CD4-positive, alpha-beta T cell treated with Interleukin-12 subunit alpha and Interleukin-12 subunit beta, for 1 hour (primary cell): ENCODE measurements at places on chromosomes 6 and 20.

DNA sequence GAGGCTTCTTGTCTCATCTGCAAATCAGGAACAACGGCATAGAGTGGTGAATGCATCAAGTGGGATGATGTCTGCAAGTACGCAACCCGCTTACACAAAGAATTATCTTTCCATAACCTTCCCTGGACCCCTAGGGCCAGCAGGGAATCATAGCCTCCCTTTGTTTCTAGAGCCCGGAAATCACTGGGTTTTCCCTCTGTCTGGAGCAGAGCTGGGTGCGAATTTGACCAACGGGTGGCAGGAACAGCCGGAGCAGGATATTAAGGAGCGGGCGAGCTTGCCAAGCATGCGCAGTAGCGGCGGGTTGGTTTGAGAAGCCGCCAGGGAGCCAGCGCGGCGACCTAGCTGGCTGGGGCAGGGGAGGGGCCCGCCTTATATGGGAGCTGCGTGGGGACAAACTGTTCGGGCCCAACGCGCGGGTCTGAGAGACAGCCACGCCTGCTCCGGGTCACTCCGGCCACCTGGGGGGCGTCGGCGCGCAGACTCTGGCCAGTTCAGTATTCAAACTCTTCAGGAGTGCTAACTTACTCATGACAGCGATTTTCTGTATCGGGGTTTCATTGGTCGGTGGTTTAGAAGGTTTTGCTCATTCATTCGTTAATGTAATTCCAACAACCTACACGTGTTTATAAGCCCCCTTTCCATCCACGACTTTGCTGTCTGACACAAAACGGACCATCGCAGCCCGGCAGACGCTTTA lies 1.6 kb upstream of the KIF16B start:
- peak; percentile 86 for DNase-seq

GRCh38 chr6:158713469-158713868 lies 63.6 kb downstream of the SYTL3 start:
- no peak for DNase-seq

DNA sequence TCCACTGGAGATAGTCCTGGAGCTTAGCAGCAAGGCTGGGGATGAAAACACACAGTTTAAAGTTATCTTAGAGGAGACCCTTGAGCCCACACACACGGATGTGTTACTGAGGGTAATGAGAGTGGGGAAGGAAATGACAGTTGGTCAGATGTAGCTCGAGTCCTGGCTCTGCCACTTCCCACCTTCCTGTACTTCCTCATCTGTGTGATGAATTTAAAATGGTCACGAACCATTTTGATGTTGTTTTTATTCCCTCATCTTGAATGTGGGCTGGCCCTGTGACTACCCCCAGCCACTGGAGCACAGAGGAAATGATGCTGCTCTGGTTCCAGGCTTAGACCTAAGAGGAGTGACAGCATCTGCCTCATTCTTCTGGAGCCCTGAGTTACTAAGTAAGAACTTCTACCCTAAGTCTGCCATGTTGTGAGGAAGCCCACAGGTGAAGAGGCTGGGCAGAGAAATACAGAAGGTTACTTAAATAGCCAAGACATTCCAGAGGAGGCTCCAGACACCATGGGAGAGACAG lies 141.2 kb downstream of the NRN1 start:
- DNase-seq: peak; percentile 16

DNA sequence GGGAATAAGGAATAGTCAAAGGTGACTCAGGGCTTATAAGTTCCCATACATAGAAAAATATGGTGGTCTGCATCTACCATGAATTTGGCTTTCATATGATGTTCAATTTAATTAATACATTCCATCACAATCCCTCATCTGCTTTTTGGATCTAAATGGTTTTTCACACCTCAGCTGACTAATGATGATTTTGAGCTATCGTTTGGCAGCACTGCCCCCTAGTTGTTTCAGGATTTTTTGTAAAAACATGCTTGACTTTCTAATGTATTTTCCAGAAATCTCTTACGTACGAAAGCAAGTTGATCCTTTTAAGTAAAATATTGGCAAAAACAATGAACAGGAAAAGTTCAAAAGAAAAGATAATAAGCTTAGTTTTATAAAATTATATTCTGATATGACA lies 408.6 kb upstream of the ADGRB3 start:
- no peak for DNase-seq

DNA sequence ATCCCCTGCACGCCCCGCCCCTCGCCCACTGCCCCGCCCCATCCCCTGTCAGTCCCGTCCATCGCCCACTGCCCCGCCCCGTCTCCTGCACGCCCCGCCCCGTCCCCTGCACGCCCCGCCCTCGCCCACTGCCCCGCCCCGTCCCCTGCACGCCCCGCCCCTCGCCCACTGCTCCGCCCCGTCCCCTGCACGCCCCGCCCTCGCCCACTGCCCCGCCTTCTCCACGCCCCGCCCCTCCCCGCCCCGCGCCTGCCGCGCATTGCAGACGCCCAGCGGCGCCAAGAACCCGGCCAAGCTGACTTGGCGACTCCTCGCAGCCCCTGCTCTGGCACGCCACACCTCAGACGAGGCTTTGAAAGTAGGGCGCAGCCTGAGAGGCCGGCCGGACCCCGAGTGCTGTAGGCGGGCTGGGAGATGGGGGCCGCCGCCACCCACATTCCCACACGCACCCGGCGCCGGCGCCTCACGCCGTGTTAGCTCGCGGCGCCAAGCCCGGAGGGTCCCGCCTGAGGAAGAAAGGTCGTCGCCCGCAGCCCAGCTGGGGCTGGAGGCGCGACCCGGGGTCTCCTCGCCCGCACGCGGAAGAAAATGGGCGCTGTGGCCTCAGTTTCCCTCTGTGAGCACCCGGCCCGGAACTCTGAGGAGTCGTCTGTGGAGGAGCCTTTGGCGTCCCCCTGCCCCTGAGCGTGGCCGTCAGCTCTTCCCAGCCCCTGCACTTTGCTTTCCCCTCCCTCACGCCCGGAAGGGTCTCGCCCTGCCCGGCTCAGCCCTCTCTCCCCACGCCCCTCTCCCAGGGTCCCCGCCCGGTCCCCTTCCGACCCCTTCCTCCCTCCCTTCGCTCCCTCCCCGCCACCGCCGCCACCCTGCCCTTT lies at the start of gene RAD21L1:
Gene RAD21L1 (plus strand): TSS at position 262 of the 872 bp plus-strand sequence. CDS start 2,410 bp downstream, outside the sequence.
- peak; percentile 80 for DNase-seq

DNA sequence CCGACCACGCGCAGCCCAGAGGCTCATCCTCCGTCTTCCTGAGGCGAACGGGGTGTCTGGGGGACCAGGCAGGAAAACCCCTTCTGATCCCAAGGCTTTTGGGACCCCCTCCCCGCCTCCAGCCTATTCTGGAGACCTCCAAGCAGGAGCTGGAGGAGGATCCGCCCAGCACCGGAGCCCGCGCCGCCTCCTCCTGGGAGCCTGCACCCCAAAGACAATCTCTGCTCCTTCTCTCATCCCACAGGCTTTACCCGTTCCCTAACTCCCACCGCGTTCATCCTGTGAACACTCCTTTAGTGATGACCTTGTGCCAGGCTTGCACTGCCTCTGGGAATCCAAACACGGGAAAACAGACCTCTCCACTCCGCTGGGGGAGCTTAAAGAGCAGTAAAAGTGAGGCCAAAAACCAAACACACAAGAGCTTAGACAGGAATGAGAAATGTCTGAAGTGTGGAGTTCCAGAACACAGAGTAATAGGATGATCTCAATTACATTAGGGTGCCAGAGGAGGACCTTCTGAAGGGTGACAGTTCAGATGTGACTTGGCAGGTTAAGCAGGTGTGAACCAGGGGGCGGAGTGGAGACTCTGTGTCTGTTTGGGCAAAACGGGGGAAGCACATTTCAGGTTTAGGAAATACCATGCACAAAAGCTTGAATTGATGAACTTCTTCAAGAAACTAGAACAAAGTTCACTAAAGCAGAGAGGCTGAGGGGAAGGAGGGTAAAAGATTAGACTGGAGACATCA lies 7.6 kb downstream of the HLA-DRB5 start:
- DNase-seq: no peak

DNA sequence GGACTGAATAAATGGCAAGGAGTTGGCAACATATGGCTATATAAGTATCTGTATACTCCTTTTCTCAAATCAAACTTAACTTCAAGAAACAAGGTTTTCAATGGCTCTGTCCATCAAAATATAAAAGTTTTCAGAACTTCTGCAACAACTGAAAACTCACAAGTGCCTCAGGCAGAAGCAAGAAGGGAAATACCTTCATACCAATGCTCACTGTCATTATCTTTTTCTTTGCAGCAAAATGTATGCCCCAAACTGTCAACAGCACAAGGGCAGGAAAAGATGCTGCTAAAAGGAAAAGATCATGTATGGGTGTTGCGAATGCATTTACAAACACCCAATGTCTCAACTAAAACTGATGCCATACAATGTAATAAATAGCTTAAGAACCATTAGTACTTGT lies 45.9 kb downstream of the PTPRK start:
- DNase-seq: no peak

DNA sequence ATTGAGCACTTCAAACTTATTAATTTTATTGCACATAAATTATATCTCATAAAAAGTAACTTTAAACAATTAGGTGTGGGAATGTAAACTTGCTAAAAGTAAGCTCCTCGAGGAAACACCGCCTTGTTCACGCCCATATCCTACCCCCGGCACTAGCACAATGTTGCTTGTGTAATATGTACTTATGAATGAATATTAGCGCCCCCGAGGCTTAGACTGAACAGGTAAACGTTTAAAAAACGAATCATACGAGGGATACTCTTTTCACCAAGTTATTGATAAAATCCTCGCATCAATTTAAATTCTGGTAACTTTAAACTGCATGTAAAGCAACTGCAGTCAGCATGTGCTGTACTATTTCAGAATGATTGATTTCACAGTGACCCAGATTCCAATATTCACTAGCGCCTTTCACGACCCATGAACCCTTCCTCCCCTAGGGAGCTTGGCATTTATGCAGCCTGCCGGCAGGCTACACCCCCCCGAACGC lies 637 bp downstream of the TFB1M start:
- peak; percentile 27 for DNase-seq

GRCh38 chr20:50611128-50611810 lies 80.1 kb downstream of the RIPOR3 start:
- DNase-seq: no peak

GRCh38 chr6:13072686-13073347 lies 255.5 kb downstream of the TBC1D7 start:
- no peak for DNase-seq

DNA sequence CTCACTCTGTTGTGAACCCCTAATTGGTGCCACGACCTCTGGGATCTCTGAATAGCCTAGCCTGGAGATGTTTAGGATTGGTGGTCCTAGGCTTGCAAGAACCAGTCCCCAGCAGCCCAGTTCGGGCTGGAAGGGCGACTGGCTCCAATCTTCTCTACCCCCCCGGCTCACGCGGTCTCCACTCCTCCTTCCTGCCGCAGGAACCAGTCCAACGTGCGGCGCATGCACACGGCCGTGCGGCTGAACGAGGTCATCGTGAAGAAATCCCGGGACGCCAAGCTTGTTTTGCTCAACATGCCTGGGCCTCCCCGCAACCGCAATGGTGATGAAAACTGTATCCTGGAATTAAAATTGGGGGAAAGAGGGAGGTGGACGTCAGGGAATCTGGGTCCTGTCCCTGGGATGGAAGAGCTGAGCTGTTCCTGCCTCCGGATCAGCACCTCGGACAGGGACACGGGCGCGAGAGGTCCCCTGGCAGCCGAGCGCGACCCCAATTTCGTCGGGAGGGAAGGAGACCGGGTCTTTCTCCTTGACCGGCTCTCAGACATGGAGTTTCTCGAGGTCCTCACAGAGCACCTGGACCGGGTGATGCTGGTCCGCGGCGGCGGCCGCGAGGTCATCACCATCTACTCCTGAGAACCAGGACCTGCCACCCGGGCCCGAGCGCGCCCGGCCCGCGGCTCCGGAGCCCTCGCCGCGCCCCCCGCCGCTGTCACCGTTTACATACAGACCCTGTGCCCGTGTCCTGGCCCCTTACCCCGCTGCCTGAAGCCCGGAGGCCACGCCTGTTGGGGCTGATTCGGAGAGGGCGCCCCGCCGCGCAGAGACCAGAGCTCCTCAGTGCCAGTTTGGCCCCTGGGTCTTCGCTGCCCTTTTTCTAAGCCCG lies 28.2 kb downstream of the SLC12A5 start:
- DNase-seq: no peak

DNA sequence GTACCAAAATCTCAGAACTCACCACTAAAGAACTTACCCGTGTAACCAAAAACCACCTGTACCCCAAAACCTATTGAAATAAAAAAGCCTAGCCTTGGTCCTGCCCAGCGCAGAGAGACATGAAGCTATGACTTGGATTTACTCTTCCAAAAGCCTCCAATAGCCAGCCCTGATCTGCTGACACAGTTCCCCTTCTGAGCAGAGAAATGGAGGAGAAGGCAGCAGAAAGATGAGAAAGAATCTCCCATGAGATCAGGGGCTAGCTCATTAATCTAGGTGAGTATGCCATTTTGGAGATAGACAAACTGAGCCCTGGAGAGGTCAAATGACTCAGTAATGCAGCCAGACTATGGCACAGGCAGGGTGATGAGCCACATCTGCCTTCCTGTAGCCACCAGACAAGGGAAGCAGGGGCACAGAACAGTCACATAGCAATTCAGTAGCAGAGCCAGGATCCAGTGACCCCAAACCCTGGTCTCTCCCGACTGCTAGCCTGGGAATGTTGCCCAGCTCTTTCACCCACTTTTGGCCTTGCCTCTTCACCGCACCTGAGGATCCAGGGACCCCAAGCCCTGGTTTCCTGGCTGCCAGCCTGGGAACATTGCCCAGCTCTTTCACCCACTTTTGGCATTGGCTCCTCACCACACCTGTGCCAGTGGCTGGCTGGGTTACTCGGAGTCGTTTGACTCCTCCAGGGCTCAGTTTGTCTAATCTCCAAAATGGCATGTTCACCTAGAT lies 7.2 kb upstream of the SDCBP2 start:
- DNase-seq: no peak

DNA sequence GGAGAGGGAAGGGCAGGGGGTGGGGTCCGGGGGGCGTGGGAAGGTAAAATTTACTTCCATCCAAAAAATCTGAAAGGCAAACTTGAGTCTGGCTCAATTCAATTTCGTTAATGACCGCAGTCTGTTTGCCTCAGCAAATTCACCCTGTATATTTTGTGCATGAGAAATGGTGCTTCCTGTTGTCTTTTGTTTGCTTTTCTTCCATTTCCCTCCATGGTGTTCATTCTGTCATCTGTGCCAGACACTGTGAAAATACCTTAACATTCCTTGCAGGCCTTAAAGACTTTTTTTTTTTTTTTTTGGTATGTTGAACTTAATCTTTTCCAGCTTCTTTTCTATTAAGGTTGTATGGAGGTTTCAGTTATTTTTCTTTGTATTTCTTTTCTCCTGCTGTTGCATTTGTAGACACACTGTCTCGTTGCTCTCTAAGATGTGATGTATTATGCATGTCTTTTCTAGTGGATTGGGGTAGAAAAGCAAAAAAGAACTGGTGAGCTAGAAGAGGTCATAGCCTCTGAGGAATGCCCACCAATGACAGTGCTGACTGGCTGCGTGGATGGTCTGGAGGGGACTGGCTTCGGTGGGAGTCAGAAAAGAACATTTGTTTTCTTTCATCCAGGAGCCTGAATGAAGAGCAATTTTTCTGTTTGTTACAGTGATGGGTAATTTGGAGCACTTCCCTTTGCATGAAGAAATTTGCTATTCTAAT lies 585.0 kb upstream of the MAP3K7 start:
- no peak for DNase-seq

DNA sequence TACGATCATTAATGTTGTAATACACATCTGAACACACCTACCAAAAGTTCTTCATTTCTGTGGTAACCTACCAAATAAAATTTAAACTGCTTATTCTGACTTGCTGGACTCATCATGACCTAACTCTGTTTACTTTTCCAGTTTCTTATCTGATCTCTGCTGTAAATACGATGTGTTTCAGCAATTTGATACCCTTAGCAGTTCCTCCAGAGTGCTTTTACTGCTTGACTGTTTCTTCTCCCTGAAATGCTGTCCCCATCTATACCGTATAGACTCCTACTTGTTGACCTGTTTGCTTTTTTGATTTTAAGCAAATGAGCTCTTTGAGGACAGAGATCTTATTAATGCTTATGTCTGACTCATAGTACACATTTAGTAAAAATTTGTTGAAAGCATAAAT lies 119.5 kb downstream of the SCAF8 start:
- no peak for DNase-seq
